Posterior cingulate gyrus (tissue), 11 donors: ENCODE measurements at places on chromosomes 6 and 20.
A peak's percentile ranks its signal among the peaks of the same experiment; 100 is the strongest.

DNA sequence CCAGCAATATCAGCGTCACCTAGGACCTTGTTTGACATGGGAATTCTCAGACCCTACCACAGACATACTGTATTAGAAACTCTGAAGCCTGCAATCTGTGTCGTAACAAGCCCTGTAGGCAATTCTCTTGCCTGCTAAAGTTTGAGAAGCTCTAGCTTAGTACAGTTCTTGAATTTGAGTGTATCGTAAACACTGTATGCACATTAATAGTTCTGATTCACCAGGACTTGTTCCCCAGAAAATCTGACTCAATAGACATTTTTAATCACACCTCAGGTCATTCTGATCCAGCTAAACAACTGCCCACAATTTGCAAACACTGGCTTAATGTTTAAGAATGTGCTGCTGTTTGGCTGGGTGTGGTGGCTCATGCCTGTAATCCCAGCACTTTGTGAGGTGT, 414.3 kb downstream of the TFAP2A start:
- DNase-seq, result no peak

GRCh38 chr6:46015119-46015968, at the start of gene CLIC5:
CLIC5 (minus strand) TSS chr6:46015860; CDS start chr6:46015542, 318 bp downstream.
- DNase-seq, result no peak

DNA sequence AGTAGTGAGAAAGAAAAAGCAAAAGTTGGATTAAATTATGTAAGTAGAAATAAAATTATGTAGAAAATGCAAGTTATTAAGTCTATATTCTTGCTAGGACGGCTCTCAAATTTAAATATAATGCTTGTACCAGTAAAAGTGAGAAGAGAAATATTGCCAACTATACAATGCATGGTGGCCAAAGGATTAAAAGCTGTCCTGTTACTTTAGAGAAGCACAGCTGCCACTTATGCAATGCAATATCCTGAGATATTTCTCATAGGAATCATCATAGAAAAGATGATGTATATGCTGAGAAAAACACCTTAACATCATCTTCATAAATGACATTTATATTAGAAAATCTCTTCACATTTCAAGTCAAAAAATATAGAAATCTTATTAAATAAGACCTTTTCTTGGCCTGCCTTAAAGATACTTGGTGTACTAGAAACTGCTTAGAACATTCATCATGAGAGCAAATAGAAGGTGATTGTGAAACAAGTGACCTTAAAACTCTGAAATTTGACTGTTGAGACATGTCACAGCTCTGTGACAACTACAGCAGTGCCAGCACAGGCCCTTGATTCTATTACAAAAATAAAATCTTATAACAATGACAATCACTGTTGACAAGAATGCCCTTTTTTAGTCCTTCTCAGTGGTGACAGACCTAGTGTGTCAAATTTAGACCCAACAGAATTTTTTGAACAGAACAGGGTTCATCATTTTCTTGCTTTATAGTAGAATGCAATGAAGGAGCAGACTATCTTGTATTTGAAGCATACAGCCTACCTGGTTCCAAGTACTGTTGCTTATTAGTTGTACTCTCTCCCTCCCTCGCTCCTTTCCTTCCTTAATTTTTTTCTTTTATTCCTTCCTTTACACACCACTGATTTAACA, 173.1 kb downstream of the CLVS2 start:
- no peak for DNase-seq

DNA sequence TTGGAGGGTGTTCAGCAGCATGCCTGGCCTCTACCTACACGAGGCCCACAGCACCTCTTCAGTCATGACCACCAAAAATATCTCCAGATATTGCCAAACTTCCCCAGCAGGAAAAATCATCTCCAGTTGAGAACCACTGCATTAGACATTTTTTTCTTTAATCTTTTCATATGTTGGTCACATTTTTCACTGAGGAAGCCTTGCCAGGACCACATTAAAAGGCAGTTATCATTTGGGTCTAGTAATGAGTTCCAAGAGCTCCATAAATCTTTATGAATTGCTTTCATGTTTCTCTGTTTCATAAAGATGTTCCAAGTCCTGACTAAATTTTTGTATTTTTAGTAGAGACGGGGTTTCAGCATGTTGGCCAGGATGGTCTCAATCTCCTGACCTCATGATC, 28.8 kb downstream of the MTRES1 start:
- no peak for DNase-seq

DNA sequence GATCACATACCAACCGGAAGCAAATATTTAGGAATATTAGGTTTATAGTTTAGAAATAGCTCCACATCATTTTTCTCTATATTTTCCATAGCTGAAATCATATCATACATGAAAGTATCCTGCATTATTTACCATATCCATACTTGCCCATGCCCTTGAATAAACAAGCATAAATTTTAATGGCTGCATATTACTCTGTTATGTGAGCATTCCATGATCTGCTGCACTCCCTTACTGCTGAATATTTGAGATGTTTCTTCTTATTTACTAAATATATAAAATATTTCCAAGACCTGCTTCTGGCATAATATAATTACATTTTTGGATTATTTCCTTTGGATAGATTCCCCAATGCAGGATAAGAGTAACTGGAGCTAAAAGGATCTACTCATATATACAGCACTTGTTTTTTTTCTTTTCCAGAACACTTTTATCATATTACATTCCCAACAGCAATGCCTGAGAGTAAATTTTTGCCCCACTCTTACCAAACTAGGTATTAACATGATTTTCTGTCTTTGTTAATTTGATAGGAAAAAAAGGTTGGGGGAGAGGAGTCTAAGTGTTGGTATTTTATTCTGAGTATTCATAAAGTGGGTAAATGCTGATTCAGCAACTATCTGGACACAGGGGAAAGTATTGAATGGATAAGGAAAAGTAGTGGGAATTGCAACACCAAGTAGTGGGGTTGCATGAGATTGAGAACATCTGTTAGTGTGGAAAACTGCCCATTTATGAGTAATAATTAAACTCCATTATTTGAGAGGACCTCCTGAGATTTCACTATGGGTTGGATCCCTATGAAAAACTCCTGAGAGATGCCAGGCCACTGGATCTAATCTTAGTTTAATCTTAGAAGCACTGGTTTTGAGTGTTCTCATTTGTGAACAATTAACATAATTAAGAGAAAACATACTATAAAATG, 76.0 kb downstream of the MAN1A1 start:
- no peak for DNase-seq

DNA sequence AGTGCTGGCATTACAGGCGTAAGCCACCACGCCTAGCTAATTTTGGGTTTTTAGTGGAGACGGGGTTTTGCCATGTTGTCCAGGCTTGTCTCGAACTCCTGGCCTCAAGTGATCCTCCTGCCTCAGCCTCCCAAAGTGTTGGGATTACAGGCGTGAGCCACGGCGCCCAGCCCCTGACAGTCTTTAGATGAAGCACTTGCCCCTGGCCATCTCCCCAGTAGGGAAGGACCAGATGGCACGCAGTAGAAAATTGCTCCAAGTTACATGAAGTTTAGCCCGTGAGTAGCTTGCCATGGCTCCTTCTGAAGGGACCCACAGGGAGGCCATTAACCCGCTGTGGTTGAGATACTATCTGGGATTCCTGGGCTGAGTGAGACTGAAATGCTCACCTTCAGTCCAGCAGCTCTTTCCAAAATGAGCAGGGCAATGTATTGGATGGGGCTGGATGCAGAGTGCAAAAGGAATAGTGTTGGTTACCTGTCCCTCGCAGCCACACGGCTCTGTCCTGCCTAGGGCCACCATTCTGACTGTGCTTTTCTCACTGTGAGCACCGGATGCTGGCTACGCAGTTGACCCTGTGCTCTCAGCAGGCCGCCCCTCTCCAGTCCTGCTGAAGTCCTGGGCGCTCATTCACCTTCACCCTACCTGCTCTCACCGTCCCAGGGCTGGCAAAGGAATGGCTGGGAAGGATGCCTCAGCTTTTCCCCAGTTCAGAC, 66.9 kb downstream of the EFCAB8 start:
- no peak for DNase-seq

GRCh38 chr20:15033891-15034290, 696.5 kb upstream of the FLRT3 start:
- no peak for DNase-seq

GRCh38 chr20:38663660-38664059, 60.6 kb upstream of the SLC32A1 start:
- no peak for DNase-seq

GRCh38 chr6:89375427-89376267, 23.1 kb upstream of the UBE2J1 start:
- peak; percentile 28 for DNase-seq

GRCh38 chr6:105546754-105547153, 143.9 kb upstream of the PREP start:
- DNase-seq, result no peak

DNA sequence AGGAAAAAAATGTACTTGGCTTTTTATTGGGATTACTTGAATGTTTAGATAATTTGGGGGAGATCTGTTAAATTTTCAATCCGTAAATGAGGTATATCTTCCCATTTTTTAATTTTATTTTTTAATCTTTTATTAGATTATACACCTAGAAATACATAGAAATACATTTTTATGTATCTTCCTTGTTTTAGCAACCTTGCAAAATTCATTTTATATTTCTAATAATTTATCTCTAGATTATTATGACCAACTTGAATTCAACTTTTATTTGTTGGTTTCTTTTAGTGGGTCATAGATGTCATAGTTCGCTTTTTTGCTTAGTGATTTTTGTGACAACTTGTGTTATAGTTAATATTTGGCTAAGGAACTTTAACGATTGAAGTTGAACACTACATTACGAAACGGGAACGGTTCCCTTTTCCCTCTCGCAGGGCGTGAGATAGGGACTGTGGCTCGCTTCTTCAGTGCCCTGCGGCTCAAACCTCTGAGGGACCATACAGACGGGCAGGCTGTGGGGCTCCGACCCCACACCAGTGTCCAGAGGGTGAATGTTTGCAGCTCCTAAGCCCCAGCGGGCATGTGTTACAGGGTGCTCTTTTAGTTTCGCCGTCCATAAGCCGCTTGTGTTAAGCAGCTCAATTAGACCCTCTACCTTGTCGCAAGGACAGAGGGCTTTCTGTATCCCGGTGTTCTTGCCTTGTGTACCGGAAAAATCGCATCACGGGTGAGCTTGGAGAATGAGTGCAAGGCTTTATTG, 53.8 kb downstream of the PRND start:
- no peak for DNase-seq

DNA sequence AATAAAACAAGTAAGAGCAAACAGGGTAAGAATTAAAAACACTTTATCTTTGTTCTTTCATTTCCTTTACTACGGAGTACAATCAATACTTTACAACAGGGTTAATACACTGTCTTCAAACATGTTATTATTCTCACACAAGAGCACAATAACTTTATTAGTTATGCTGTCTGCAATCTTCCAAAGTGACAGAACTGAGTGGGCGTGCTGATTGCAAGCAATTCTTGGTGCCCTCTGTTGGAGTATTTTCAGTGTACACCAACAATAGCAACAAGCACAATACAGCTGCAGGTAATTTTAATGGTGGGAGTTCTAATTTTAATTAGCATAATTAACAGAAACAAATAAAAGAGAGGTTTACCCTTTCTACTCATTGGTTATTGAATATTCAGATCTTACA, 33.9 kb upstream of the PTPRK start:
- DNase-seq, result no peak

DNA sequence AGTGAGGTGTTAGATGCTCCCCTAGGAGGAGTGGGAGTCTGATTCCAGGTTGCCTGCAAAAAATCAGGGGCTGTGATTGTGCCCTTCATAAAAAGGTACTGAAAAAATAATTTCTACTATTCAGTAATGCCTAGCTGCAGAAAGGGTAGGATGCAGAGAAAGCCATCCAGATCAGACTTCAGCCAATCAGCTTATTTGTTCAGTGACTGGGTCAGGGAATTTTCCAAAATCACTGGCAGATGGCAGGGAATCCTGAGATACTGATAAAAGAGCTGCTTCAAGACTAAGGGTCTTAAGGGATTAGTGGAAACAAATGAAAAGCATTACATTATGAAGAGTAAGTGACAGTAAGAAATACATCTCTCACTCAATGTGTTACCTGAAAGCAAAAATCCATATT, 42.8 kb upstream of the MTRF1L start:
- no peak for DNase-seq

GRCh38 chr20:18712131-18712530, 101.5 kb upstream of the SCP2D1 start:
- DNase-seq, result no peak

DNA sequence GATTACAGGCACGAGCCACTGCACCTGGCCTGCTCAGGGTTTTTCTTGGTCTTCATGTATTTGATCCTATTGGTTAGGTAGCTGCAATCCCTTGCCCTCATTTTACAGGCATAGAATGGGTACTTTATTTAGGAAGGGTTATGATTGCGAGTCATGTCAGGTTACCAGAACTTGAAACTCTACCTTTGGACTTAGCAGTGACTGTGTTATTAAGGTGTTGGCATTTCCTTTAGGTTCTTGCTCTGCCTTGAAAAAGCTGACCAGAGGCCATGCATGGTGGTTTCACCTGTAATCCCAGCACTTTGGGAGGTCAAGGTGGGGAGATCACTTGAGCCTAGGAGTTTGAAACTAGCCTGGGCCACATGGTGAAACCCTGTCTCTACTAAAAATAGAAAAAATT, 24.5 kb downstream of the JARID2 start:
- DNase-seq, result no peak

GRCh38 chr6:52518279-52518945, 58.4 kb downstream of the TRAM2 start:
- no peak for DNase-seq

- no peak for DNase-seq
These were observed 26.1 kb downstream of the SLC52A3 start for GRCh38 chr20:742156-742555.

DNA sequence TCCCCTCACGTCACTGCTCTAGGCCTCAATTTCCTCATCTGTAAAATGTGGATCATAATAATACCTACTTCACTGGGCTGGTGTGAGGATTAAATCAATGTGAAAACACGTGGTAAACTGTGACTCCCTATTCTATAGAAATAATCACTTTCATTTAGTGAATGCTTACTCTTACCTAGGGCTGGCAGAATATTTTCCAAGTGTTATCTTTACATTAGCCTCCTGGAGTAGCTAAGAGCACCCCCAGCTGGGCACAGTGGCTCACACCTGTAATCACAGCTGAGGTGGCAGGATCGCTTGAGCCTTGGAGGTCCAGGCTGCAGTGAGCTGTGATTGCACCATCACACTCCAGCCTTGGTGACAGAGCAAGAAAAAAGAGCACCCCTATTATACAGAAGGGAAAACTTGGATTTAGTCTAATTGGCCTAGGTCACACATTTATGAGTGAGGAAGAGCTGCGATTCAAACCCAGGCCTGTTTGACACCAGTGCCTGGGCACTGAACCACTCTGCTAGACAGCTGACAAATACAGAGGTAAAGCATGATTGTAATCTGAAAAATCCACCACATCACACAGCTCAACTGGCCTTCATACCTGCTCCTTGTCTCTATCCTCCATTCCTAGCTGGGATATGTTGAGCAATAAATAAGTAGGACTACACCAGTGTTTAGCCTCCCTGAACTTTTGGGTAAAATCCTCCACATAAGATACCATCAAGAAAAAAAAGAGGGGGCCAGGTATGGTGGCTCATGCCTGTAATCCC, 1.4 kb upstream of the SNTA1 start:
- DNase-seq, result no peak

GRCh38 chr6:34900321-34901031, 11.4 kb downstream of the ANKS1A start:
- DNase-seq, result no peak

- DNase-seq, result no peak
These were observed 267.4 kb upstream of the CDH4 start for GRCh38 chr20:60984666-60985065.
